Psoas muscle (tissue), 8 donors: ENCODE measurements at places on chromosomes 5 and 9. TPM values are rescaled to one million over a fixed set of nuclear protein-coding genes. Genes with fewer than 3 reads are reported as not detected.

DNA sequence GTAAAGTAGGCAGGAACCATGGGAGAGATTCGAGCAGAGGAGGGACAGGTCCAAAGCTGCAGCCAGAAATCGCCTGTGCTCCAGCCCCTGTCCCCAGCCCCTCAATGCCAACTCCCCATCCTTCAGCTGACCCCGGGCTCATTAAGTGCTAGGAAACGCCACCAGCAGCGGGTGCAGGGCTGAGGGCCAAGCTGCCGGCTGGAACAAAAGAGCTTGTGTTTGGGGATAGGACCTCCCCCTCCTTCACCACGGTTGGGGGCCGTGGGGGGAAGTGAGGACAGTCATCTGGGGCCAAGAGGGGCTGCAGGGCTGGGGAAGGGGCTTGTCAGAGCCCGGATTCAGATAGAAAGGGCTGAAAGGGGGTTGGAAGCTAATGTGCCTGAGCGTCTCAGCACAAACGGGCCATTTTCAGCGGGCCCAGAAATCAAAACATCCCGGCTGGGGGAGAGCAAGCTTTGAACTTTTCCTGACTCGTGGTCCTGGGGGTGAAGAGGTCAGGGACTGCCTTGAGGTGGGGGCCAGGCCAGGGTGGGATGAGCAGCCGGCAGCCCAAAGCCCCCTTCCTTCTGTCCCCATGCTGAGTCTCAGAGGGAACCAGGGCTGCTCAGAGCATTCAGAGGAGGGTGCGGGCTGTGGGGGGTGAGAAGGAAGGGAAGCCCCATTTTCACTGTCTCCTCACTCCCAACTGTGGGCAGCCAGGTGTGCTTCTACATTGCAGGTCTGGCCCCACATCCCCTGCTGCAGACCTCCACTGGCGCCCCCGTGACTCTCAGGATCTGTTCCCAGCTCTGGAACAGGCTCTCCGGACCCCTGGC is 69.4 kb upstream of the DAB2IP start:
- no peak for DNase-seq

GRCh38 chr9:20353931-20354652 is 268.2 kb downstream of the MLLT3 start:
- no peak for DNase-seq

ZFP2 gene
- polyA plus RNA-seq = 4.4 TPM

ERMP1 gene
- polyA plus RNA-seq = 3.1 TPM

GRCh38 chr9:94250456-94250855 is 8.6 kb upstream of the ZNF169 start:
- no peak for DNase-seq

ANKRD34B gene
- not detected for polyA plus RNA-seq

DNA sequence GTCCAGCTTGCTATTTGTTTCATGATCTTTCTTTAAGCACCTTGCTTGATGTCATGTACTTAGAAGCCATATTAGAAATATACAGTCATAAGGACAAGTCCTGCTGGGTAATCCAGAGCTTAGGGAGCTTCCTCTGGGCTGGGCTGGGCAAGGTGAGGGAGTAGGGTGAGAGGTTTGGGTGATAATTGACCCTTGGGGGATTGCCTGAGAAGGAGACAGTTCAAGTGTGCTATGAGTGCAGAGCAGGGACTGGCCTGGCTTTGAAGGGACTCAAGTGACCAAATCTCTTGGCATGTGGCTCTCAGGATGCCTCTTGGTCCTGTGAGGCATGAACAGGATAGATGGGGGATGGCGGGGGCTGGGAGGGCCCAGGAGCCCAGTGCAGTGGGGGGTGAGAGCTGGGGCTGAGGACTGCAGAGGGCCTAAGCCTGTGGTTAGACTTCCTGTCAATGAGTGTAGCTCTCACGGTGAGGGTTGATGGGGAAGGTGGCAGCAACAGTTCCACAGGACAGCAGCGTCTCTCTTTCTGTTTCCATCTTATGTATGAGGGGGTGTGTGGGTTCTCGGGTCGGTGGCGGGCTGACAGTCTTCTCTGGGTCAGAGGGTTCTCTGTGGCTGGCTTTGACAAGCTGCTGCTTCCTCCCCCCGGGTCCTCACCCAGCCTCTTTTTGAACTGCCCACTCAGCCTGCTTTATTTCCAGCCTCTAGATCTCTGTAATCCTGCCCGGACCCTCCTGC is 53.5 kb downstream of the RGS3 start:
- DNase-seq = no peak

- no peak for DNase-seq
These were observed 2007.1 kb downstream of the EFNA5 start for GRCh38 chr5:105663671-105664070.

ISL1 gene
- polyA plus RNA-seq = 0.07 TPM

GRCh38 chr5:168908207-168908606 is 329.0 kb upstream of the PANK3 start:
- no peak for DNase-seq

GRM6 gene
- not detected for polyA plus RNA-seq

GRCh38 chr9:86405926-86406325 is 51.7 kb upstream of the TUT7 start:
- DNase-seq = no peak

CD14 gene
- 9.0 TPM for polyA plus RNA-seq

DNA sequence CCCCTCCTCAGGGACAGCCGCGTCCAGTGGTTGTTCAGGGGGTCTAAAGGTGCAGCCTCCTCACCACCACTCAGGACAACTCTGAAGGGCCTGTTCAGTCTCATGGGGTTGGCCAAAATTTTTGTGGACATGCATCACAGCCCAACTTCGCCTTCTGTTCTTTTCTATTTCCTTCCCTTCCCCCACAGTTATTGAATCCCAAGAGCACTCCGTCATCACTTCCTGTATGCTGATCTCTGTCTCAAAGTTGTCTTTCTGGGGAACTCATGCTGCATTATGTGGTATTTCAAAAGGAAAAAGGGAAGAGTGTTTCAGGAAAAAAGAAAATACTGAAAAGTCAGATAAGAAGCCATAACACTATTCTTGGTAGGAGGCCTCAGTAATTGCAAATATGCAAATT is 355.4 kb downstream of the CAAP1 start:
- DNase-seq = no peak

GRCh38 chr5:109844148-109844547 is 154.4 kb downstream of the MAN2A1 start:
- no peak for DNase-seq

DNA sequence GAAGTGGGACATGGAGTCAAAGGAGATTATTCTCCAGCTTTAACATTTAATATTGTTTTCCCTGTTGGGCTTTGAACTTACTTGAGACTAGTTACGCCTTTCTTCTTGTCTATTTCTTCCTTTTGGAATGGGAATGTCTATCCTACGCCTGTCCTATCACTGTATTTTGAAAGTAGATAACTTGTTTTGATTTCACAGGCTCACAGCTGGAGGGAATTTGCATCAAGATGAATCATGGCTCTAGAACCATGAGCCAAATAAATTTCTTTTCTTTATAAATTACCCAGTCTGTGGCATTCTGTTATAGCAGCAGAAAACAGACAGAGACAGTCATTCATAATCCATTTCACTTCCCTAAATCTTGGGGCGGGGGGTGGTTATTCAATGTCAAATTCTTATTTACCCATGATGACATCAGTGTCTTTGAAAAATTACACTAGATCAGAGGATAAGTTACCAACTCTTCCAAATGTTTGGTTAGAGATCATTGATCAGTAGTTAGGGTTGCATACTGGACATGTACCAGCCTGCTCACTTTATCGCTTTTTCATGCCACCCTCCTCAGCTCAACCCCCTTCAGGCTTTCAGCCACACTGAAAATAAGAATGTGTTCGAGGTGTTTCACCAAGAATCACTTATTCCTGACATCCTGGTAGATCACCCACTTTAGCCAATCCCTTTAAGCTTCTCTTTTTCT is 419.6 kb upstream of the PIK3R1 start:
- DNase-seq = no peak

DNA sequence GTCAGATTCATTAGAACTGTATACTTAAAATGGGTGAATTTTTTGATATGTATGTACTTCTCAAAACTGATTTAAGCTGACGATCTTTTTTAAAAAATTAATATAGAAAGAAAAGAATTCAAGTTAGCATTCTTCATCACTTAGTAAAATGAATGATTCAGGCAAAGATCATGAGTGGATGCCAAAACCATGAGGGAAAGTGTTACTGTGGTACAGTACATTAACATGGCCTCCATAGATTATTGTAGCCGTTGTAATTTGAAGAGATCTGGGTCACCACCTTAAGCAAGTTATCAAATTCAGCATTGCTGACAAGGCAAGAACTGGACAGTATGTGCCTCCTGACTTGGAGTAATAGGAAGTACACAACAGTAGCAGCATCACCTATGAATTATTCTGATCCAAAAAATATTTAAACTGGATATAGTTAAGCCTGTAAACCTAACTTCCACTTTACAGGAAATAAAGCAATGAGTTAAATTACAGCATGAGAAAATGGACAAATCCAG is 29.7 kb downstream of the C9orf85 start:
- DNase-seq = no peak

CLK4 gene
- 13.7 TPM for polyA plus RNA-seq
